ENCODE measurements at places on chromosomes 2 and 18.

DNA sequence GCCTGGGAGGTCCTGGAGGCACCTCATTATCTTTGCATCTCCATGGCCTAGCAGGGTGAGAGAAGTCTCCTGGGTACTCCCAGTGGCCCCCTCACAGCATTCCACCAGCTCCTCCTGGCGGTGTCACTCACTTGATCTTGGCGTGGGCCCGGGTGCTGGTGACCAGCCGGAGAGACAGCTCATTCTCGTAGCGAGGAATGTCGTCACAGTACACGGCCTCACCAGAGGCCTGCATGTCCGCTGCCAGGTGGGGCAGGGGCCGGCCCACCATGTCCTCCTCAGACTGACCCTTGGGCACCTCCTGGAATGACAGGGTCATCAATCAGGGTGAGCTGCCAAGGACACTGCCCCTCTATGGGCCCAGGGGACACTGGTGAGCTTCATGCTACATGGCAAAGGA, 42.4 kb downstream of the XDH start:
- no peak for DNase-seq

DNA sequence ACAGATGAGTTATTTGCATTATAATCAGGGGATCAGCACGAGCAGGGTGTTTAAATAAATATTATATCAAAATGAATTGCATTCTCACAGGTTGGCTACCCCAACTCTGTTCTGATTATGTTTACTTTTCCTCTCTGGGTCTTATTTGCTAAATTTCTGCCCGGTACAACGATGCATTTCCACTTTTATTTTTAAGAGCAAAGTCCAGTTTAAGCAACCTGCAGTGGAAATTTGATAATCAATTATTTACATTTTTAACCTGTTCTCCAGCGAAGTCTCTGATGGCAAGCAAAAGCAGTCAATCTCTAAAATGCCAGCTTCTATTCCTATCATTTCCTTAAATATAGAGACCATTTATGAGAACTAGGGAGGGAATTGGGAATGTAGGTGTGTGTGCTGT, 966.6 kb upstream of the SOX11 start:
- DNase-seq: no peak

DNA sequence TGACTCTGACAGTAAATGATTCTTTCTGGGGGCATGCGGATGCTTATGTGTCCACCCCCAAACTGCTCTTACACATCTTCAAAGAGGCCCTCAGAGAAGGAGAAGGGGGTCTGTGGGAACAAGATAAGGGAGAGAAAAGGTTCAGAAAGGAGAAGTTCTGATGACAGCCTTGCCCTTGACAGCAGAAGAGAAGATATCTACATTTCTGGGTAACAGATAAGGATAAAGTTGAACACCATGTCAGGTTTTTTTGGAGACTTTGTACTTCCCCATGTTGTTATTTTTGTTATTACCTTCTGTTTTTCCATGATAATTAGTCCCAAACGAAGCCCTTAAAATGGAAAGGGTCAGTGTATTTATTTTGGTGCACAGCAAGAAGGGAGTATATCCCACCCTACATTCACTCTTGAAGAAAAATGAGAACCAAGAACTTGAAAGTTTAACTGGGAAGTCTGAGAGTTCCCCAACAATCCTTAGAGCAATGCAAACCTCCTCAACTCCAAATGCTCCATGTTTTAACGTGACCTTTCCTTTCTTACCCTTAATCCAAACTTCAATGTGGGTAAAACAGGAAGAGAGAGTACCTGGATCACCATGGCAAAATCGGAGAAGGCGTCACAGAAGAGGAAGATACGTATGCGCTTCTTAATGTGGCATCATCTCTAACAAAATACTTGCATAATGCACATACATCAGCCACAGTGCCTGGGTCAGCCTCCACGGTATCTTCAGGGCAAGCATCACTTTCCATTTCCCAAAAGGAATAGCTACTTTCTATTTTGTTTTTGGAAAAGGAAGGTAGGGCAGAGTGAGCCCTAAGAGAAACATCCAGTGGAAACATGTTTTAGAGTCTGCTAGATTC, 264.6 kb upstream of the STON1 start:
- no peak for DNase-seq

GRCh38 chr2:135532581-135532980, 1.3 kb downstream of the R3HDM1 start:
- DNase-seq: no peak

DNA sequence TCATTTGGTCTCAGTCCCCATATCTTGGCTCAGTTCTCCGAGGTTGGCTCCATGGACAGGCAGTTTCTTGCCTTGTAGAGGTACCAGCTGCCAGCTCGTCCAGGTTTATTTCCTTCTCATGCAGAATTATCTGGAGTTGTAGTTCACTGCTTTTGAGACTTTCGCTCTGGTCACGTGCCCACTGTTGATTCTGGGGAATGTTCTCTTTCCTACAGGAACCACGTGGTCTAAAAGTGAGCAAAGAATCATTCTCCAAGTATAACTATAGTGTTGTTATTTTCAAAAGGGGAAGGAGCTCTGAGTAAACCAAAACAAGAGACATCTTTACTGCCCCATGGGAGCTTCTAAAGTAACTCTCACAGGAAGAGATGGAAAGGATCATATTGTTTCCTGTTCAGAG, 41.2 kb upstream of the RAB27B start:
- DNase-seq: no peak

- DNase-seq: no peak
These were observed 109.9 kb downstream of the LYPD6B start for GRCh38 chr2:149148194-149149006.

DNA sequence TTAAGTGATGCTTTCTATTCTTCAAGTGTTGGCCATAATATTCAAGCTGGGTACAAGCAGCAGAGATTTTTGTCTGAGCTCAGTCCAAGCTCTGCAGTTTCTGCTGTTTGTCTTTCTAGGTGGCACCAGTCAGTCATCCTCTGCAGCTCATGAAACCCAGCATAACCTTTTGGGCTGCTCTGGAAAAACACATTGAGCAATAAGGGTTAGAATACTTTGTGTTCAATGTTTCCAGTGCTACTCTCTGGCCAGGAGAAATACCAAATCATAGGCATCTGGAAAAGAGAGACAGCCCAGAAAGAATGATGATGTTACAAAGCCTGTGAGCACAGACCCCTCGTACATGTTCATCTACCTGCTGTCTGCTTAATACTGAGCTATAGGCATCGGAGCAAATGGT, 19.5 kb upstream of the WIPF1 start:
- no peak for DNase-seq

GRCh38 chr18:23337599-23338444, 115.3 kb upstream of the RIOK3 start:
- no peak for DNase-seq

DNA sequence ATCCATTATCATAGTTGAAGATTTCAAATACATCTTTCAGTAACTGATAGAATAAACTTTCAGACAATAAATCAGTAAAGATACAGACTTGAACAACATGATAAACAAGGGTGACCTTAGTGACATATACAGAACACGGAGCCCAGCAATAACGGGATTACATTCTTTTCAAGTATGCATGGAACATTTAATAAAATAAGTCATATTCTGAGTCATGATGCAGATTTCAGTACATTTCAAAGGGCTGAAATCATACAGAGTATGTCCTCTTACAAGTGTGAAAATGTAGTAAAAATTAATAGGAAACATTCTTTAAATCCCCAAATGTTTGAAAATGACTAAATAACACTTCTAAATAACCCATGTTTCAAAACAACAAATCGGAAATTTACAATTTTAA, 17.2 kb upstream of the KLHL29 start:
- DNase-seq: no peak

DNA sequence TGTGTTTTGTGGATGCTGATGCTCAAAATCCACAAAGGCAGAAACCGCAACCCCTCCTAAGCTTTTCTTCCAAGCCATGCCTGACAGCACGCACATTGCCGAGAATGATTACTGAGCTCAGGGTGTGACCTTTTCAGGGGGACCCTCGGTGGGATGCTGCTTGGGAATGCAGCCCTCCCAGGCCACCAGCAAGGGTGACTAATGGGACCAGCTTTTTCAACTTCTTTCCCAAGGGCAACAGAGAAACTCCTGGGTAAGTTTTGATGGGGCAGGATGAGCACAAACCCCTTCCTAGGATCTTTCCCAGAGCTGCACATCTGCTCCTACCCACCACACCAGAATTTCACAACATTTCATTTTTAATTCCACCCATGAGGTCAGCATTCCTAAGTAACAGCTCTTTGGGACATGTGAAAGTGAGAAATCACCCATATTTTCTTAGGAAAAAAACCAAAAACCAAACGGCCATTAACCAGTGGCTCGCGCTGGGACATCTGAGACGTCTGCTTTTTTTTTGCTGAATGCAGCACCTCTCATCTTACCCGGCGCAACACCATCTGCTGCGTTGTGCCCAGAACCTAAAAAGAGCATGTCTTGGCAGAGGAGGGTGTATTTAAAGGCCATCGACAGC, 119.0 kb downstream of the ARL4C start:
- no peak for DNase-seq

DNA sequence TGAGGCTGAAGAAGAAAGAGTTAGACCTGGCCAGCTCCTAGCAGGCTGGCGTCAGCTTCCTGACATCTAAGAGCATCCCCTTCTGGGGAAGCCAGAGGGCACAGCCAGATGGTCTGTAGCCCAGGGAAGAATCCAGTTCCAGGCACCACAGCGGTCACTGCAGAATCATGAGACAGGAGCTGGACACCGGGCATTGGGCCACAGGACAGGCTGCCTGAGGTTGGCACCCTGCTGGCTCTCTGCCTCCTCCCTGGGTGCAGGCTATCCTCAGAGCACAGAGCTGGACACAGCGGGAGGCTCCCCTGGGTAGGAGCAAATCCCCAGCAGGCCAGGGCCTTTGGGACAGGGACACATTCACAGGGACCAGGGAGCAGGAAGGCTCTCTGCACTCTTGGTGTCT, 19.8 kb upstream of the ATOH8 start:
- DNase-seq: no peak

GRCh38 chr2:202545523-202545922, 89.2 kb upstream of the FAM117B start:
- no peak for DNase-seq

- no peak for DNase-seq
These were observed 5.0 kb upstream of the ATP9B start for GRCh38 chr18:79064228-79064627.

DNA sequence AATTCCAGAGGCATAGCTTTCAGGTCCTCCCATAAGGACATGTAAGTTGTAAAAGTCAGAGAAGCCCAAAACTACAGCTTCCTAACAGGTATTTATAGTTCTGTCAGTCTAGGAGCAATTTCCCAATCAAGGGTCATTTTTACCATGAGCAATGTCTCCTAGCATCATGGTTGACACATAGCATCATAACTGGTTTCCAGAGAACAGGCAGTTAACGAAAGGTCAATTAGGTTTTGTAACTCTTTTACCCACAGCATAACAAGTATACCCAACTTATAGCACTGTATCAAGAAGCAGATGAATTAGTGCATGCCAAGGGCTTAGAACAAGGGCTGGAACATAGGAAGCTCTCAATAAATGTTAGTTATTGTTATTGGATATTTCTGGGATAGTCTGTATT, 110.1 kb downstream of the MREG start:
- DNase-seq: no peak

- no peak for DNase-seq
These were observed 110.5 kb downstream of the TCF4 start for GRCh38 chr18:55477499-55477859.

- DNase-seq: no peak
These were observed 499.7 kb downstream of the BCL11A start for GRCh38 chr2:60053791-60054190.

- no peak for DNase-seq
These were observed 165.3 kb downstream of the TNS1 start for GRCh38 chr2:217837530-217837929.

DNA sequence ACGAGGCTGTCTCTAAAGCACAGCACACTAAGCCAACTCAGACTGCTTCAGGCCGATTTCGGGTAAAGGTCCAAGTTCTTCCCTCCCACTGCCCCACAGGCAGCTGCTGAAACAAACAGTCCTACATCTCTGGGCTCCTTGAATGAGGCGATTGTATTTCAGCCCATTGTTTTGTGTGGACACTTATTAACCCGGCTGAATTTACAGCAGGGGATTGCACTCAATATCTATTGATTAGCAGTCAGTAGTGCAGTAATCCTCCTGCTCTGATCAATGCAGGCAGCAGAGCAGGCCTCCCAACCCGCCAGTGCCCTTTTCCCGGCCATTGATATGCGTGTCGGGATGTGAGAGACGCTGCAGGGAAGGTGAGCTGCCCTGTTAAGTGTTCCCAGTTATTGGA, 330.1 kb downstream of the CMPK2 start:
- DNase-seq: no peak

- DNase-seq: no peak
These were observed 99.5 kb upstream of the CCDC85A start for GRCh38 chr2:56084111-56084901.

- no peak for DNase-seq
These were observed 71.6 kb downstream of the CLIP4 start for GRCh38 chr2:29186817-29187216.

- no peak for DNase-seq
These were observed 35.6 kb downstream of the EPAS1 start for GRCh38 chr2:46332686-46333281.

GRCh38 chr2:164992818-164993217, 37.5 kb upstream of the SLC38A11 start:
- DNase-seq: no peak

DNA sequence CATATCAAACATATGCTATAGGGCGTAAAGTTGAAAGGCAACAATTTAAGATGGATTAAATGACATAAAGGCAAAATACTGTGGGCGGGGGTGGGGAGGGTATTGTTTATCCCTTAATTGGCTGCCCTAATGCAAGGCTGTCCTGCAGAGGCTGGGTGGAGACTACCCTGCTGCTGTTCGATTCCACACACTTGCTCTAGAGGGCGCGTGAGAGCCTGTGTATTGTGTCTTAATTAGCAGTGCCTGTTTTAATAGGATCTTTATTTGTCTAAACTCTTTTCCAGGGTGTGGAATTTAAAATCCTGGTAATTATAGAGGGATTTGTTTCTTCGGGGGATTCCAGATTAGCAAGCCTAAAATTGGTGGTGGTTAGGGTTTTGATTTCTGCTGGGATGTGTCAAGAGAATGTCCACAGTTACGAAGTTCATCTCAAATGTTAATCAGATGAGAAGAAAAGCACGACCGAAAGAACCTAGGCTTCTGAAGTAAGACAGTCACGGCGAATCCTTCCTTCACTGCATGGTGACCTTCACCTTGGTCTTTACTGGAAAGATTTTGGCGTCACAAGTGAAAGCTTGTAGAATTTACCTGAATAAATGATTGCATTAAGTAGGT, 103.5 kb upstream of the MAP3K20 start:
- DNase-seq: no peak

GRCh38 chr2:70536517-70537055, 17.0 kb downstream of the TGFA start:
- no peak for DNase-seq

Data from activated CD4-positive, alpha-beta T cell treated with anti-CD3 and anti-CD28 coated beads, Interleukin-2, amount 50 U/mL, for 24 hours (primary cell).